ENCODE measurements at places on chromosomes 2 and 18.

- DNase-seq = no peak
Observed at GRCh38 chr2:183543222-183543621, 419.0 kb downstream of the NUP35 start.

GRCh38 chr2:121868652-121869051, 113.2 kb downstream of the TSN start:
- DNase-seq = no peak

DNA sequence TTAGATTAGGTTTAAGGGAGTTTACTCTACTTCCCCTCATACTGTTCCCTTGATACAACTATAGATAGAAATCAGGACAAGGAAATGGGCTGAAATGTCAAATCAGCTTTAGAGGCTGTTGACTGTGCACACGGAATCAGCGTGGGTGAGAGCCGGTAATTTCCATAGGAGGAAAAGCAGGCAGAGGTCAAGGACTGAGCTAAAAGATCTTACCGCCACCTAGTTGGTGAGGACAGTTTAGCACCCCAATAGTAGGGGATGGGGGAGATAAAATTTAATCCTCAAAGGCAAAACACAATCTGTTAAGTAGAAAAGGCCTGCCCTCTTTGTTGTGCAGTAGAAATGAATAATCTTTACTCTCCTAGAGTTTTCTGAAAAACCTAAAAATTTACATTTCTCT, 1154.5 kb upstream of the CHAC2 start:
- no peak for DNase-seq

DNA sequence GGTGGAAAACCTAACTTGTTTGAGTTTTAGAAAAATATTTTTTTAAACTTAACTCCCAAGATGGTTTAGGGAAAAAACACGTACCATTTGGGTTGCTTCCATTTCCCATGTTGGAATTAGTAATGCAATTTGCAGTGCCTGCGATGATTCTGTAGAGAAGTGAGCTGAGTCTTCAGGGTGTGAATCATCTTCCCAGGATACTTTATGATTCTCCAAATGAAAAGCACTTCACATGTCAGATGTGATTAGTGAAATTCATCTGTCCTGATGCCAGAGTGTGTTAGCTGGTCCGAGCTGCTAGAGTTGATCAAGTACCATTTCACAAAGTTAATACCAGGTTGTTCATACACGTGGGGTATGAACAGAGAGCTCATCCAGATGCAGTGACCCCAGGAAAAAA, 59.1 kb downstream of the ACOXL start:
- DNase-seq = no peak

DNA sequence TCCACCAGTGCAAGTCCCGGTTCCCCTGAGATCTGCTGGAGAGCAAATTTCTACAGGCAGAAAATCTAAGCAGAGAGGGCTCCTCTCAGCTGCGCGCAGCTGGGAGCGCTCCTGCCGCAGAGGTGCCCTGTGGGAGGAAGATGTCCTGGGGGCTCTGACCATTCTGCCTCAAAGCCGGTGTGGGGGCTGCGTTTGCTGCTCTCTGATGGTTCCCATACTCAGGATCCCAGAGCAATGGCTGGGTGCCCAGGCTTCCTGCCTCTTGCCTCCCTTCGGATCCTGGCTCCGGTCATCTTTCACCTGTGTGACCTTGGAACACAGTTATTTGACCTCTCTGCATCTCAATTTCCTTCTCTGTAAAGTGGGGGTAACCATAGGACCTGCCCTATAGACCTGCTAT, 434.2 kb downstream of the ZNF521 start:
- DNase-seq = no peak

DNA sequence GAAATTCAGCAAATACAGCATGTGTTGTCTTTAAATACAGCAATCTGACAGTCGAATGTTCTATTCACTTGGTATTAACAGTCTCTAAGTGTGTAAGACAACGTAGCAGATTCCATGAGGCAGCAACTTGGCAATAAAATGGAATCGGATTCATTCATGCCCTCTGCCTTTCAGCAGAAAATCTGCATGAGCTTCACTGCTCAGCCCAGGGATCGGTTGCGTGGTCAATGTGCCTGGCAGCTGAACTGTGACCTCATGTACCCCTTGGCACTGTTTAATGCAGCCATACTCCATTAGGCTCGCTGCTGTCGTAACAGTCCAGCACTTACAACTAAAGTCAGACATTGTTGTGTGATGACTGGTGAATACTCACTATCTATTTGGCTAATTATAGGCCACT, 17.7 kb upstream of the RGPD4 start:
- no peak for DNase-seq

DNA sequence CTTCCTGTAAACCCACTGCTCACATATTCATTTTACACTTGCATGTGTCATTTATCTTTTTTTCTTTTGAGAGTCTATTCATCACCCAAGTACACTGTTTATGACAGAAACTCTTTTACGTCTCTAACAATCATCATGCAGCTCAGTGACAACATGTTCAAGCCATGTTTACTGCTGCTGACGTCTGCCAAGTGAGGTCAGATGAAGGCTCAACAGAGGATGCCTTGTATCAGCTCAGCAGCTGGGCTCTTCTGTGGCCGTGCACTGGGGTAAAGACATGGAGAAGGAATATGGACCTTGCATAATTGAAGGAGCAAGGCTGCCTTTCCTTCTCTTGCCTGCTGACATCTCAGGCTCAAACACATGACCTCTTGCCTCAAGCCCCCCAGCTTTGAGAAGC, 99.6 kb downstream of the ADD2 start:
- DNase-seq = no peak

- no peak for DNase-seq
Observed at GRCh38 chr2:140117386-140117785, 1337.2 kb upstream of the NXPH2 start.

Data from activated T-helper 9 cell treated with anti-CD3 and anti-CD28 coated beads, Interleukin-2, amount 50 U/mL, for 16 hours (primary cell).